ENCODE measurements at places on chromosomes 2 and 18.

GRCh38 chr2:219334076-219334475, 1.5 kb upstream of the RESP18 start:
- no peak for DNase-seq

- no peak for DNase-seq
Measured at GRCh38 chr2:224851811-224852210, 135.6 kb upstream of the CCDC195 start.

DNA sequence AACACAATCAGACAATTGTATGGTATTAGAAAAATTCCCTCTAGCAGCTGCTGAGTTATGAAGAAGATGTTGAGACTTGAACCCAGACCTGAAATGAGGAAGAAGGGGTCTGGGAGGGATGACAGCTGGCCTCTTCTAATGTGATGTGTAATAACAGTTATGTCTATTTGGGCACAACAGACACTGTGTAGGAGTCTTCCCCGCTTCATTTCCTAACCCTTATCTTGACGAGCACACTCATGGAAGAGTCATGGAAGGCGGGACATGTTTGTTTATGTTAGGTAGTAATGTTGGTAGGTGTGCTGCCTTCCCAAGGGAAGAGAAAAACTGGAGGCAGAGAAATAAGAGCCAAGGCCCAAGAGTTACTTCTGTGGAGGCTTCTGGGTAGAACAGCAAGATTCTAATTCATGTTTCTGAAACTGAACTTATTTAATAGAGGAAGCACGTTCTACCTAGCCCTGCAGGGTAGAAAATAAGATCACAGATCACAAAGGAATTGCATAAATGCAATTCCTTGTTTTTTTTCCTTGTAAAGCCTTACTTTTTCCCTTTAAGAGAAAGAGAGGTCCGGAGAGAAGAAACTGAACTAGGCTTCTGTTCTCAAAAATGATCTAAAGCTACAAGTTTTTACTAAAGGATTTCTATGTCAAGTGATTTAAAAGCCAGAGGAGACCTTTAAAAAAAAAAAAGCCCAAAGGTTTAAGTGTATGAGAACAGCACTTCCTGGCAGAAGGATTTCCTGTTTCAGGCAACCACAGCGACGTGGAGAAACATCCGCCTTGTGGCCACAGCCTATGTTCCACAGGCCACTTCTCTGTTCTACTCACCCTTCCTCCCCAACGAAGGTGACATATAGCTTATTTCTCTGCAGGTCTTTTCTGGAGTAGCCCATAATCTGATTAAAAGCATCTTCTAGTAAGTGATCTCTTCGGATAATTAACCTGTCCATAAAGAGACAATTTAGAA, 68.5 kb upstream of the STK17B start:
- no peak for DNase-seq

GRCh38 chr2:233032551-233033320, at the start of gene NEU2:
NEU2 (plus strand) TSS chr2:233032672; CDS start chr2:233032672, 0 bp downstream.
- no peak for DNase-seq

GRCh38 chr2:188786368-188786841, 187.8 kb upstream of the COL3A1 start:
- DNase-seq: no peak

DNA sequence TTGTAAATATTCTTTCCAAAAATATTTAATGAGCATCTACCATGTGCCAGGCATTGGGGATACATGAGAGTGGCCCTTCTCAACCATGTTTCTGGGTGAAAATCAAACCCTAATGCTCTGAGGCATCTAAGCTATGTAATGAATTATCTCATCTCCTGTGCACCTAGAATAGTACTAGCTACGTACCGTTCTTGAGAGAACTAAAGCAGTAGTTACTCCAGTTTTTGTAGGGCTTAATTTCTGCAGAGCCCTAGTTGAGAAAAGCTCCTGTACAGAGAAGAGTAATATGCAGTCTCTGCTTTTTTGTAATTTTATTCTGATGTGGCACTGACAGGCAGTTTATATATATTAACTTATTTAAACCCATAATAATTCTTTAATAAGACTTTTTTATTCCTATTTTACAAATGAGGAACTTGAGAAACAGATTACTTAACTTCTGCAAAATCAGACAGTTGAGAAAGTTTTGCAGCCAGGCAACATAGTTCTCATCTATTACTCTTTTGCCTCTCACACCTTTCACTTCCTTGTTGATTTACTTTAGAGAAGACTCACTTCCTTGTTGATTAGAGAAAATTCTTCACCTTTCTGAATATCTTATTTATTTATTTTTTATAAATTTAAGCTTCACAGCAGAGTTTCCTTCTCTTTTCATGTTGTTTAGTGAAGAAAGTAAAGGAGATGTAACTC, 3.1 kb downstream of the SPOPL start:
- DNase-seq: no peak

DNA sequence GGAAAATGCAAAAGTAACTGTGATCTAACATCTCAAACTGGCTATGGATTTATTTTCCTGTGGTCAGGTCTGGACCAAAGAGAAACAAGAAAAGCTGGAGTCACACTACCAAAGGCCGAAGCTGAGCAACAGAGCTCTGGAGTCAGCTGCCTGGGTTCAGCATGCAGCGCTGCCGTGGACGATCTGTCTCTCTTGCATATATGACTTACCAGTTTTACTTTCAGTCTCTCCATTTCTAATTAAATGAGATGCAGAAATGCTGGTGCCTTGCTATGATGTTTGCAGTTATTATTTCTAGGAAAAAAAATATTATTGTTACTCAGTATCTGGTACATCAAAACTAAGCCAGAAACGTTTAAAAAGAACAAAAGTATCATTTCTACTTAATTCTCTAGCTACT, 813.2 kb downstream of the RNF144A start:
- no peak for DNase-seq

DNA sequence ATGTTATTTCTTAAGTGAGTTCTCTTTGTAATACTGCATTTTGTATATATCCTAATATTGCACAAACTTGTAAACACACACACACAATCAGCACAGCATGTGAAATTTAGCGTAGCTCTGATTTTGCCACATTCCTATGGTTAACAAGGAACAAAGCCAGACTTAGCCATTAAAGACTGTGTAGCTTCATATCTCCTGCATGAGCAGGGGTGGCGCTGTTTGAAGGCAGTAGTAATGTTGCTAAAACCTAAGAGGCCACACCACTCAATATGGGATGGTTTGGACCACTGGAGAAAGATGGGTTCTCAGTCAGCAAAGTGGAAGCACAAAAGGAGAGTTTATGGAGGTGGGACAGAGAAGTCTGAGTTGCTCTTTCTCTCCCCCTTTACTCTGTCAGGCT, 61.1 kb upstream of the RND3 start:
- DNase-seq: no peak

DNA sequence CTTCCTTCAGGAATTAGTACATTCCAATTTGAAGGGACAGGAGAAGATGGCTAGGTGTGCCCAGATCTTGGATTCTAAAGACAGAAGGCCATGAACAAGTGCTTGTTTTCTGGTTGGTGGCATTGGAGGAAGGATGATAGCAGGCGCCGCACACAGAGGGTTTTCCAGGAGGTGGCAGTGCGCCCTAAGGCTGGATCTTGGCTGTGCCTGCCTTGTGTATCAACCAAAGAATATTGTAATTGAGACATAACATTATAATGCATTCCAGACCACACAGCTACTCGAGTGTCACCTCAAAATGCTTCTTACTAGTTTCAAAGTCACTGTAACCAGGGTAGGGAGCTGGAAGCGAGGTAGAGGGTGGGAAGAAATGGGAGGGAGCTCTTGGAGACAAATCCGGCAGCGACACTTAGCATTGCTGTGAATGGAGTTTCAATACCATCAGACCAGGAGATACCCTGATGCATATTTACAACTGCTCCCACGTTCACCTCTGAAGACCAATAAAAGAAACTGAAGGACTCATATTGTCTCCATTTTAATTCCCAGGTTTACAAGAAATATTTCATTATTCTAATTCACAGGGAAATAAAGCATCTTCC, 42.5 kb downstream of the CPO start:
- DNase-seq: peak; percentile 34

All from NCI-H1092 (cell line).